ENCODE measurements at places on chromosomes 12 and 14. TPM values are rescaled to one million over a fixed set of nuclear protein-coding genes. Genes with fewer than 3 reads are reported as not detected.

DNA sequence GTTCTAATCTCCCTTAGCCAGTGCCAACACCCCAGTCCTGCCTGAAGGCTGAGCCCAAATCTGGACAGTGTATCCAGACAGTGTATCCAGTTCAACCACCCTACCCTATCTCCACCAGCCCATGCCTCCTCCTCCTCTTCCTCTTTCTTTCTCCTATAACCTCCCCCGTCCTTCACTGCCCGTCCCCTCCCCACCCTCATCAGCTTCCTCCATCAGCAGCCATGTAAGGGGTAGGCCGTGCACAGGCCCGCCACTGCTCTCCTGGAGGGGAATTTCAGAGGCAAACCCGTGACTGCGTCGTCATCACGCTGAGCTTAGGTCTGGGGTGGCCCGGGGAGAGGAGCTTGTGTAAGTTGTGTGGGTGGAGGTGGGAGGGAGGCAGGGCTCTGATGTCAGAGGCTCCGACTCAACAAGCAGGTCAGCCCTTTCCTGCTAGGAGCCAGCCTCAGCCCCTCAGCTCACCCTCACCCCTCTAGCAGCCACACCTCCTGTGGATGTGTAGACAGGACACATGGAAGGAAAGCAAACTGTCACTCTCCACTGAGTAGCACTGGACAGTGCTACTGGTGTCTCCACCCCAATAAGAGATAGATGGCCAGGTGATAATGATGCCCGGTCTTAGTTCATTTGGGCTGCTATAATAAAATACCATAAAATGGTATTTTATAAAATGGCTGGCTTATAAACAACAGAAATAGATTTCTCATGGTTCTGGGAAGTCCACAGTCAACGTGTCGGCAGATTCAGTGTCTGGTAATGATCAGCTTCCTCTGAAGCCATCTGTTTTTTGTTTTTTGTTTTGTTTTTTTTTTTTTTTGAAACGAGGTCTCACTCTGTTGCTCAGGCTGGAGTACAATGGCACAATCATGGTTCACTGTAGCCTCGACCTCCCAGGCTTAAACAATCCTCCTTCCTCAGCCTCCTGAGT lies 50.5 kb downstream of the IRF2BPL start:
- DNase-seq = peak; percentile 94

OXA1L gene
- 64.3 TPM for total RNA-seq

DNA sequence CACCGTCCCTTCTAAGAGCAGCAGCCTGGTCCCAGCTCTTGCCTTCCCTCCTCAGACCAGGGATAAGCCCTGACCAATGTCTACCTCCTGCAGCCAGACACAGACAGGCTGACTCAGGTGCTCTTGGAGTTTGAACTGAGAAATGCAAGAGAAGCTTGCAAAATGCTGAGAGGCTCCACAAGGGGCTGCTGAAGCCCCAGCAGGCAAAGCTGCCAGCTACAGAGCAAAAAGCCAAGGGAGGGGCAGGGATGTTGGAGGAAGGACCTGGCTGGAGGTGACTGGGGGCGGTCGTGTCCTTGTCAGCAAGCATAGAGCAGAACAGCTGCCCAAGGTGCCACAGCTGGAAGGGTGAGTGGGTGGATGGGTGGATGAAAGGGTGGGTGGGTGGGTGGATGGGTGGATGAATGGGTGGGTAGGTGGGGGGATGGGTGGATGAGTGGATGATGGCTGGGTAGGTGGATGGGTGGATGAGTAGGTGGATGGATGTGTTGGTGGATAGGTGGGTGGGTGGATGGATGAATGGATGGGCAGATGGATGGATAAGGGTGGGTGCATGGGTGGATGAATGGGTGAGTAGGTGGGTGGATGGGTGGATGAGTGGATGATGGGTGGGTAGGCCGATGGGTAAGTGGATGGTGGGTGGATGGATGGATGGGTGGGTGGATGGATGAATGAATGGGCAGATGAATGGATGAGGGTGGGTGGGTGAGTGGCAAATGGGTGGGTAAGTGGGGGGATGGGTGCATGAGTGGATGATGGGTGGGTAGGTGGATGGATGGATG lies 4.0 kb upstream of the INF2 start:
- no peak for DNase-seq

AHNAK2 gene
- total RNA-seq = 950 TPM

HSPA2 gene
- total RNA-seq = 152 TPM

DNA sequence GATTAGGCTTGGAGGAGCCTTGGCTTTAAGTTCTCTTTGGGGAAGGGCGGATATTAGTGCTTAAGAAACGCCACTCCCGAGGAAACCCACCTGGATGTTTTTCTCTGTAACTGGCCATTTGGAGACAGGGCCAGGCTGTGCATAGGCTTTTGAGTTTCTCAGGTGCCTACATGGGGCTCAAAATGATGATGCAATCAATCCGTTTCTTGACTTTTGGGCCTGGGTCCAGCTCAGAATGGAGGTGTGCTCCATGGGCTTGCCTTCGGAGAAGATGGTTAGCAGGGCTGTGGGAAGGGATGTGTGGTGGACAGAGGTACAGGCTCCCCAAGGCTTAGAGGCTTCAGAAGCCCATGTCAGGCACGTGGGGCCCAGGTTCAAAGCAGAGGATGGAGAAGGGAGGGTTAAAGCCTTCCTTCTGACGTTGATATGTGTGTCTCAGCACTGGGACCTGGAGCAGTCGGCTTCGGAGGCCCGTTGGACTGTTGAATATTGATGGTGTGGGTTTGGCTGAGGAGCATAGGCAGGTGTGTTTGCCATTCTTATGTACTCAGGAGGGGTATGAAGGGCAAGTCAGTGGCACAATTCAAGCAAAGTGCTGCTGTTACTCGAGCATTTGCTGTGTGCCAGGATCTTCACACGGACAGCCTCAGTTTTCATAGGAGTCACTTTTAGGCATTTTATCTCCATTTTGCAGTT lies 82.8 kb downstream of the SLC25A47 start:
- DNase-seq = no peak
